ENCODE measurements at places on chromosomes 7 and 10.

GRCh38 chr10:33306701-33307519 lies 27.6 kb downstream of the NRP1 start:
- DNase-seq: no peak

GRCh38 chr7:150716368-150716767 lies at the start of gene GIMAP1:
TSS of gene GIMAP1 (plus strand) at chr7:150716613. CDS start at chr7:150719048, 2,435 bp downstream.
- no peak for DNase-seq

GRCh38 chr7:135713836-135714470 lies 14.0 kb downstream of the SLC13A4 start:
- DNase-seq: no peak

- no peak for DNase-seq
Measured at GRCh38 chr10:98138031-98138430, 3.6 kb downstream of the R3HCC1L start.

GRCh38 chr7:8176370-8177081 lies 85.4 kb downstream of the ICA1 start:
- DNase-seq: no peak

DNA sequence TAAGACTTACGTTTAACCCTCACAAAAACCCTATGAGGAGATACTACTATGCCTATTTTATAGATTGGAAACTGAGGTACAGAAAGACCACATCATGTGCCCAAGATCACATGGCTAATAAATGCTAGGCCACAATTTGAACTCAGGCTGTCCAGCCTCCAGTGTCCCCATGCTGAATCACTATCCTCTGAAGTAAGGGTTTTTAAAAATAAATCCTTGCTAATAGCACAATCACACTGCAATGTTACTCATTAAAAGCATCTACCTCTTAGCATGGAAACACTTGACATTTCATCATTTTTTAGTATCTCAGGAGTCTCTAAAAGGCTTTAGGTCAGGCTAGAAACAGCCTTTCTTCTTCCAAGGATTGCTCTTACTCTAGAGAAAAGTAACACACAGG lies 50.0 kb upstream of the PPP1R3C start:
- no peak for DNase-seq

- DNase-seq: no peak
Measured at GRCh38 chr7:40315277-40315676, 180.5 kb downstream of the SUGCT start.

DNA sequence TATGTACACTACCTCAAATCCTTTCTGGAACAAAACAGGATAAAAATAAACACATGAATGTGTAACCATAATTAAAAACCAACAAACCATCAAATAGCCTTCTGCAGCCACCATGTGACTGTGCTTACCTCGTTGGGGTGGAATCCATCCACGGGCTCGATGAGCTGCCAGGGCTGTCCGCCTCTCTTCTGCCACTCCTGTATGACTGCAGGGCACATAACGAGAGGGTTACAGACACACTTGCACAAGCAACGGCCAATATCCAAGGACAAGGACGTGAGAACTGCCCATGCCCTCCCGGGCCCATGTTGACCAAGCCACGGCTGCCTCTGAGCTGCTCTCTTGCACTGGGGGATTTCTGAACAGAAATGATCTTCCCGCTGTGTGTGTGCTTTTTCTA lies 132.2 kb downstream of the ANLN start:
- no peak for DNase-seq

GRCh38 chr7:126702242-126703016 lies 550.3 kb downstream of the GRM8 start:
- no peak for DNase-seq

- no peak for DNase-seq
Measured at GRCh38 chr7:1461646-1462375, 2.5 kb upstream of the MICALL2 start.

DNA sequence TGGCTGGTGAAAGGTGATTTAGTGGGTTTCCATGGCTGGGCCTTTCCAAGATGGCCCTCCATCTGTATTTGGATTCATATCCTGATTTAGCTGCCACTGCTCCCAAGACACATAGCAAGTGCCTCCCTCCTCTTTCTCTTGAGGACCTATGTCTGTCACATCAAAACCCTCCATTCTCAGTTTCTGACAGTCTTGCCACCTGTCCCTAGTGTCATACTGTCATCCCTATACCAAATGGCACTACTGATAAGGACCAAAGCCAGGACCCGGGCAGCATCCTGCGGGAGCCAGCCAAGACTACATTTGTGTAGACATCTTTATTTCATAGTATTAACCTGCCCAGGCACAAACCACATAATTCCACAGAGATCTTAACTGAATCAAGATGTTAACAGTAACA lies 34.8 kb downstream of the PNLIPRP2 start:
- no peak for DNase-seq

GRCh38 chr7:74655768-74656440 lies 1.6 kb upstream of the GTF2I start:
- no peak for DNase-seq

GRCh38 chr10:24091256-24091655 lies 117.7 kb upstream of the KIAA1217 start:
- DNase-seq: no peak

DNA sequence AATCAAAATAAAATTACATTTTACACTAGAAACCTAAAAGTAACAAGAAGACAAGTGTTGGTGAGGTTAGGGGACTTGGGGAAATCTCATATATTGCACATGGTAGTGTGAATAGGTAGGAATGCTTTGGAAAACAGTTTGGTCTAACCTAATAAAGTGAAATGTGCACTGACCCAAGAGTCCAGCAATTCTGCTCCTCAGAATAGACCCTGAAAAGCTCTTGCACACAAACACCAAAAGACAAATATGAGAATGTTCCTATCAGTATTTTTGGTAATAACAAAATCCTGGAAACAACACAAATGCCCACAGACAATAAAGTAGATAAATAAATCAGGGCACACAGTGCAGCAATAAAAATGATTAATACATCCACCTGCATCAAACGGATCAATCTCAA lies 165.7 kb downstream of the GRID1 start:
- no peak for DNase-seq

DNA sequence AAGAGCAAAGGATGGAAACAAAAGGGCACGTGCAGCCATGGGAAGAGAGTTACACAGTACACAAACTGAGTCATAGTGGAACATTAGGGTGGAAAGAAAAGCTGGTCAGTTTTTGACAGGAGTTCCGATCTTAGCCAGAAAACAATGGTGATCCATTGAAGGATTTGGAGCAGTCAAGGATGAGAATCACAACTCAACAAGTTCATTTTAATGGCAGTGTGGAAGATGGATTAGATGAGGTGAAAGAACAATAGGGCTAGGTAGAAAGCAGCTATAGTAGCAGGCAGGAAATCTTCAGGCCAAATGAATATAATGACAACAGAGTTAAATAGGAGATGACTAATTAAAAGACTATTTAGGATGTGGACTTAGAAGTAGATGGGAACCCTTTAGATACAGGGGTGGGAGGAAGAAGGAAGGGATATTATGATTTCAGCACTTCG lies 136.3 kb downstream of the DOCK4 start:
- no peak for DNase-seq

- DNase-seq: no peak
Measured at GRCh38 chr7:132117636-132118035, 458.6 kb downstream of the PLXNA4 start.

GRCh38 chr7:132133501-132133900 lies 442.8 kb downstream of the PLXNA4 start:
- no peak for DNase-seq

DNA sequence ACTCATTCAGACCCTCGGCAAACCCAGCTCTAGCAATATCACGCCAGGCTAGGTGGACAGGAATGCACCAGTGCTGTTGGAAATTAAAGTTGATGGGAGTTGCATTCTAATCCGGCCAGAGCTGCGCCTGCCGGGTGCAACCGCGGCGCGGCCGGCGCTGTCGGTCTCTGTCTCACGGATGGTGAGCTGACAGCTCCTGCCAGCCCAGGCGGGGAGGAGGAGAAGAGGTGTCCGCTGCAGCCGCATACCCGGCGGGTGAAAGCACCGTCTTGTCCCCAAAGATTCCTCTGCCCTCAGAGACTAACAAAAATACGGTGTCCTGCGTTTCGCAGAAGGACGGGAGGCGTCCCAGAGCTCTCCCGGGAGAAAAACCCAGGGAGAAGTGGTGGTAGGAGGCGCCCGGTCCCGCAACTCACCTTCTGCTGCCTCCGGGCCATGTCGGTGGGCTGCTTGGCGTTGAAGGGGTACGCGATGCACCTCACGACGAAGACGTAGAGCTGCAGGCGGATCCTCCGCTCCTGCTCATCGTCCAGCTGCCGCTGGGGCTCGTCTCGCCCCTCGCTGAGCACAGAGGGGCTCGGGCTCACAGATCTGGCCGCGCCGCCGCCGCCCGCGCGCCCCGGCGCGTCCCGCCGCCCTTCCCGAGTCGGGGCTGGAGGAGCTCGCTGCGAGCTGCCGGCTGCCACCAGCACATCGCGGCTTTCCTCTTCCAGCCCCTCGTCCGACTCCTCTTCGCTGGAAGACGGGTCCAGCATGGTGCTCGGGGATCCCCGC lies 490 bp downstream of the CADPS2 start:
- DNase-seq: no peak

DNA sequence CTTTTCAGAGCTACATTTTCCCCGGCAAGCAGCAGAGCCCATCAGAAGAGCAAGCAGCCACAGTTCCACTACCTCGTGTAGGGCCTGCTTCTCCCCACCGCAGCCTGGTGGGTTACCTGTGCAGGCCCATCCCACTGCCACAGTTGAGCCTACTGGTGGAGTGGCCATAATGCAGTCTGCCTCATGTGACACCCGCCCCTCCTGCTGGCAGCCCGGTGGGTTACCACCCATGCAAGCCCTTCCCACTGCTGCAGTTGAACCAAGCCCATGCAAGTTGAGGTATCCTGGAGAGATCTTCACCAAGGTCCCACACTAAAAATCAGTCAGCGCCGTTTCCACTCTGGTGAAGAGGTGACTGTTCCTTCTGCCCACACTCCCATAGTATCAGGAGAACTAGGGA lies 32.1 kb upstream of the CNNM1 start:
- no peak for DNase-seq

- no peak for DNase-seq
Measured at GRCh38 chr10:57262892-57263291, 901.8 kb upstream of the ZWINT start.

- DNase-seq: no peak
Measured at GRCh38 chr7:108403597-108404217, 52.5 kb downstream of the NRCAM start.

DNA sequence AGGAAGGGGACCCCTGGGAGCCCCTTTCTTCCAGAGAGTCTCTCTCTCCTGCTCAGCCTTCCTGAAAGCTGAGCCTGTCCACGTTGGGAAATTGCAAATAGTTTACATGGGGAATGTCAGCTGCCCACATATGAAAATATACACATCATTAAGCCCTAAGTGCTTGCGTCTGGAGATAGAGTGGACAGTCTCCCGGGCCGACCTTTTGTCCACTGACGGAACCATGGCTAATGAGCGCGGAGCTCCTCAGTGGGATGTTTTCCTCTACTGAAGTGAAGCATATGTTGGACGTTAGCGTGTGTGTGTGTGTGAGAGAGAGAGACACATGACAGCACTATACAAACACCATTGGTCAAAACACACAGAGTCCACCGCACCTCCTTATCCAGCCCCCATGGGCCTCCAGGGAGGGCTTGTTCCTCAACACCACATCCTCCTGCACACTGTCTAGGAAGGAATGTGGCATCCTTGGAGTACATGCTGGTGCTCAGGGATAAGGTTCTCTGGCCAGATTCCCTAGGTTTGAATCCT lies 128.4 kb downstream of the RGS10 start:
- no peak for DNase-seq

- DNase-seq: no peak
Measured at GRCh38 chr7:53101026-53101425, 65.6 kb downstream of the POM121L12 start.

GRCh38 chr7:78264105-78264504 lies 465.5 kb downstream of the PHTF2 start:
- DNase-seq: no peak

DNA sequence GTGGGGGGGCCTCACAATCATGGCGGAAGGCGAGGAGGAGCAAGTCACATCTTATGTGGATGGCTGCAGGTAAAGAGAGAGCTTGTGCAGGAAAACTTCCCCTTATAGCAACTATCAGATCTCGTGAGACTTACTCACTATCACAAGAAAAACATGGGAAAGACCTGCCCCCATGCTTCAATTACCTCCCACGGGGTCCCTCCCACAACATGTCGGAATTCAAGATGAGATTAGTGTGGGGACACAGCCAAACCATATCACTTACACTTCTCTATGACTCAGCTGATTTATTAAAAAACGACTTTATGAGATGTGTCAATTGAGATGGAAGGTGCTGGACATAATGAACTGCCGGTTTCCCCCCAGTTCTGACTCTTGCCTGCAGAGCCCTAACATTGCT lies 23.8 kb upstream of the CHN2 start:
- no peak for DNase-seq

DNA sequence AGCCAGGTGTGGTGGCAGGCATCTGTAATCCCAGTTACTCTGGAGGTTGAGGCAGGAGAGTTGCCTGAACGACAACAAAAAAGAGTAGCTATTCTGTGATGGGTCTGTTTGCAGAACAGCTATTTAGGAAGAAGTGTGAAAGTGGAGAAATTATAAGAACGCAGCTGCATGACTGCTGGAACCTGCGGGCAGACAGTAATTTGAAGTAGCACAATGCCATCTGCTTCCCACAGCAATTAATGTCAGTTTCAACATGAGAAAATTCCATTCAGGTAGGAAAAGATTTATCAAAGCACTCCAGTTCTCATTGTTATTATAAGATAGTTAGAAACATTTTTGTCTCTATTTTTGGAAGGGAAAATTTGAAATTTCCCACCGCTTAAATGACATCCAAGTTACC lies 21.5 kb downstream of the LAMB1 start:
- DNase-seq: no peak

- DNase-seq: no peak
Measured at GRCh38 chr10:43196981-43197833, 59.0 kb downstream of the CSGALNACT2 start.

GRCh38 chr7:21345361-21345760 lies 82.5 kb upstream of the SP4 start:
- no peak for DNase-seq

GRCh38 chr7:100778061-100778621 lies 44.7 kb downstream of the ZAN start:
- no peak for DNase-seq
